Neural progenitor cell (in vitro differentiated cells): ENCODE measurements at places on chromosomes 12 and 14.

DNA sequence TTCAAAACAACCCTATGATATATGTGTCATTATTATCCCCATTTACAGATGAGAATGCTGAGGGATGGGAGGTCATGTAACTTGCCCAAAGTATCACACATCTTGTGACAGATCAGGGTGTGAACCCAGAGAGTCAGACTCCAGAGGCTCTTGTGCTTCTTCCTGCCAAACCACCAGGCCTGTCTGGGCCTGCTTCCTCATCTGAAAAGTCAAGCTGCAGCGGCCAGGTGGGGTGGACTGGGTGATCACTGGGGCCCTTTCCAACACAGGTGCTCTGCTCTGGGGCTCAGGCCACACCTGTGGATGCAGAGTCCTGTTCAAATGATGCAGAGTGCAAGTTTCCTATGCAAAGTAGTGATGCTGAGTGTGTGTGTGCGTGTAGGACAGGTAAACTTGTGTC is 26.7 kb downstream of the TSPAN11 start:
- DNase-seq: no peak

DNA sequence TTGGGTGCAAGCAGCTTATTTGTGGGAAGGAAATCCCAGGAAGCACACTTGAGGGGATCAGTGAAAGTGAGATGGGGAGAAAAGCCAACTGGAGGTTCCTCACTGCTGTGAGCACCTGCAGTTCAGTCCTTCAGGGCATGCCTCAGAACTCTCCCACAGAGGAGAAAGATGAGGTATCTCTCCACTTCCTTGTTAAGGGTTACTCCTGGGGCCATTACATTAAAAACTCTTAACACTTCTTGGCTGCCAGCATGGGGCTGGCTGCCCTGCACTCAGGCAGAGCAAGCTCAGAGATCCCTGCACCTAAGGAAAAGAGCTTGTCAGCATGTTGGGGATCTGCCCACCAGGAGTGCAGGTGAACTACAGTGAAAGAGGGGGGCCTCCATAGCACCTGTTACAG is 28.8 kb downstream of the FERMT2 start:
- DNase-seq: no peak

DNA sequence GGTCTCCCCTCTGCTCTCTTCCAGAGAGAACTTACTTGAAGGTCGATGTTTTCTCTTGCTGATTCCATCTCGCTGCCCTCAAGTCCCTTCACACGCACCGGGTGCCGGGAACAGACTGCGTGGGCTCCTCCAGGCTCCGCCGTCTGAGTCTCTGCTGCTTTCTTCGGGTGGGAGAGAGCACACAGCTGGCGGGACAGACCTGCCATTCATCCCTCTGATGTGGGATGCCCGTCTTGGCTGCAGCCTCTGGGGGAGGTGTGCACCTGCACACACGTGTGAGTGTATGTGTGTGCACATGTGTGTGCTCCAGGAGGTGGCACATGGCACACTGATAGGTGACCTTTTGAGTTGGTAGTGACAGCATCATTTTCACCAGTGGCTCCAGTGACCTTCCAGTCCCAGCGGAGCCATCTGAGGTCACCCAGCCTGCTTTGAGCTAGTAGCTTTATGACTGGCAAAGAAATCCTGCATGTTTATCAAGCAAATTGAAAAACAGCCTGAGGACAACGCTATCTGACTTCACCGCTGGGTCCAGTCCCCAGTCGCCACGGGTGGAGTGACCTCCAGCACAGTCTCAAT is at the start of gene NINJ2:
NINJ2 (minus strand) TSS at position 153 of the 579 bp plus-strand sequence; CDS start at position 68, 85 bp downstream.
- DNase-seq: no peak

DNA sequence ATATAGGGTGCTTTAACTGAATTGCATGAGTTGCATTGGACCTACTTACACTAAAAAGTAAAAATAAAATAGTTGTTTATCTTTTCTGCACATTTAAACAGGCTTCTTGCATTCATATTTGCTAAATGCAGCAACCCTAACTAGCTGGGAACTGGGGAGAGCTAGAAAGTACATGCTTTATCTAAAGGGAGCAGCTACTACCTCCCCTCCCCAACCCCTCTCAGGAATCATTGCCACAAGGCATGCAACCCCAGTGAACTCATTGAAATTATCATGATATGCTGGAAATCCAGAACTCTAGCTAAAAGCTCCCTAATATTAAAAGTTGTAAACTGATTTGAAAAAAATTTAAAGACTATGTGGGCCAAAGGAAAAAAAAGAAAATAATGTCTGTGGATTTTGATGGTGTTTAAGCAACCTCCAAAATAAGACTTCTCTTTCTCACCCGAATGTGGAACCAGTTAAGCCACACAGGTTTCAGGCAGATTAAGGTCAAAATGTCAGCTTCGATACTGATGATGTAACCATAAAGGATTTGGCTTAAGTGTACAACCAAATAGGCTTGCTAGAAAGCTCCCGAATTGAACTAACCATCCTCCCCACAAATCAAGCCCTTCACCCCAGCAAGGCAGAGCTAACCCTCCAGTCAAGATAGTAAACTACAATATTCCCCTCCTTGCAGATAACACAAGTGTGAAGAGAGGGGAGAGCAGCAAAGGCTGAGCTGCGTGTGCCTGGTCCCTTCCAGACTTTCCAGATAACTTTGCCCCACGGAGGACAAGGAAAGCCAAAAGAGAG is 13.8 kb upstream of the POC1B start:
- DNase-seq: no peak

GRCh38 chr14:23154964-23155587 is 28.4 kb downstream of the SLC7A8 start:
- peak; percentile 64 for DNase-seq

DNA sequence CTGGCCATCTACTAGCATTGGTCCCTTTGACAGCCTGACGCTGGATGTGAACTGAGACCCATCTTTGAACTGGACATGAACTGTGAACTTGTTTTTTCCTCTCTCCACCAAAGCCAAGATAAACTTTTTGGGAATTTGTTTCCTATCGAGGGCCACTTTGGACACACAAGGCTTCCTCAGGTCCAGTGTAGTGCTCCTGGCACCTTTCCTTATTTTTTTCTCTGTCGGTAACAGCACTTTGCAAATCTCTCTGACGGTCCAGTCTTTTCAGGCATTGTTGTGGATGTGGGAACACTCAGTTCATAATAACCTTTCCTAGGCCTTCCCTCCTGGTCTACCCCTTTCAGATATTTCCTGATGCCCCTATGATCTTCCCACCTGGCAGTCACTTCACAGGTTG is 5.0 kb downstream of the KCNA1 start:
- DNase-seq: no peak

DNA sequence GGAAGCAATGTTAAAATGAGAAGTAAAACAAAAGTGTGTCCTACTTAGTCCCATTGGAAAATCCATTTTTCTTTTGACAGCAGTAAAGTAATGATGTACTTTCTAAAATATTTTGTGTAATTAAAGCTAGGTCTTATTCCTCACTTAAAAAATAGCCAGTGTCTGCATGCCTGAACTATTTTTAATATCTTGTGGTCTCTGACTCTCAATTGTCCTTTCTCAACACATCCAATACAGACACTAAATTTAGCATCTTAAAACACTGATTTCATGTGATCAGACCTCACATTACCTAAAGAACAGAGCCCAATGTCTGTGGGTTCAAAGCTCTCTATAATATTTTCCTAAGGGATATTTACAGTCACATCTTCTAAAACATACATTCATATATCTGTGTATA is 108.0 kb downstream of the DERA start:
- no peak for DNase-seq

GRCh38 chr14:91113829-91114078 is at the start of gene DGLUCY:
Gene DGLUCY, plus strand, starts transcription at chr14:91114073. Its CDS starts 46,222 bp downstream, at chr14:91160295.
- no peak for DNase-seq

DNA sequence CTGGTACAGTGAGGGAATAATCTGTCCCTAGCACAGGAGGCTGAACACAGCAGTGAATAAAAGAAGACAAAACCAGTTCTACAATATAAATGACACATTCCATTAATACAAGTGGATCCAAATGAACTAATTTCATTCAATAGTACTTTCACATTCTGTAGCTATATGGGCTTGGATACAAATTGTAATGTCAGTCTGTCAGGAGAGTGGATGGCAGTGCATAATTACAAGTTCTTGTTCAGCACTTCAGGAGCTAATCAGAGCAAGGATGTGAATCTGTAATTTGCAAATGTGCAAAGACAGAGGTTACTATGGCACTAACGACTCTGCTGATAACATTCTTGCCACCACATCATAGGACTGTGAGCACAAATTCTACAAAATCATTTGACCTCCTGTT is 697.9 kb downstream of the DIO2 start:
- no peak for DNase-seq

DNA sequence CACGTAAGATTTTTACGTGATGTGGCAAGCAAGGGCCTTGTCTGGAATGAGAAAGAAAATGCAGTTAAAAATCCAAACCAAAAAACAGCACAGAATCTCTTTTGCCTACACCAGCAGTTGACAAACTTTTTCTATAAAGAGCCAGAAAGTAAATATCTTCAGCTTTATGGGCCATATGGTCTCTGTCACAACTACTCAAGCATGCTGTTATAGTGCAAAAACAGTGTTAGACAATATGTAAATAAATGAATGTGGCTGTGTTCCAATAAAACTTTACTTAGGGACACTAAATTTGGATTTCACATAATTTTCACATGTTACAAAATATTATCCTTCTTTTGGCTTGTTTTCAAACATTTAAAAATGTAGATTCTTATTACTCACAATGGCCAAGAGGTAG is 6.2 kb upstream of the ELK3 start:
- no peak for DNase-seq

DNA sequence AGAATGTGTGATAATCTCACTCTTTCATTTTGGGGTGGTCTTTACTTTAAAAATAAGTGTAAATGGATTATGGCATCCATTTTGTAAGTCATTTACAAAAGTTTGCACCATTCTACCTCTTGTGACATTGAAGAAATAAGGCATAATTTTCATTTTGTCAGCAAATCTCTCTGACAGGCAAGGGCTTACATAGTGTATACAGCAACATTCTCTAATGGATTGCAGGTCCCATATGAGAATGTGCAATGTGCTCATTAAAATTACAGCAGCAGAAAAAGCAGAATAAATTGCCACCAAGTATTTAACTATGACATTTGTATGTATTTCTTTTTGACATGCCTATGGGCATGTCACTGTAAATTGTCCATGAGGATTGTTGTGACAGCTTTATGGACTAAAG is 223.6 kb downstream of the TMEM117 start:
- no peak for DNase-seq

- no peak for DNase-seq
These were observed 123.1 kb upstream of the RASSF8 start for GRCh38 chr12:25835385-25835784.

DNA sequence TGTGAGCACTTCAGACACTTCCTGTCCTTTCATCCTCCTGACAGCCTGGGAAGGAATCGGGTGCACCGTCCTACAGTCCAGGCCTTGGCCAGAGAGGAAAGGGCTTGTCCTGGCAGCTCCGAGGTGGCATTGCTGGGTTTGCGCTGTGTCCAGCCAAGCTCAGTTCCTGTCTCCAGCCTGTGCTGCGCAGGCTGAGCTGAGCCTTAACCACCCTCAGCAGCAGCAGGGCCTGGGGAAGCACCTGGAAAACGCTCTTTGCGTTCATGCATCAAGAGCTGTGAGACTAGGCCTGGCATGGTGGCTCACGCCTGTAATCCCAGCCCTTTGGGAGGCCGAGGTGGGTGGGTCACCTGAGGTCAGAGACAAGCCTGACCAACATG is 33.7 kb upstream of the EML1 start:
- no peak for DNase-seq

GRCh38 chr14:25090256-25090655 is 40.3 kb upstream of the STXBP6 start:
- DNase-seq: no peak
